ENCODE measurements at places on chromosomes 1 and 21.

DNA sequence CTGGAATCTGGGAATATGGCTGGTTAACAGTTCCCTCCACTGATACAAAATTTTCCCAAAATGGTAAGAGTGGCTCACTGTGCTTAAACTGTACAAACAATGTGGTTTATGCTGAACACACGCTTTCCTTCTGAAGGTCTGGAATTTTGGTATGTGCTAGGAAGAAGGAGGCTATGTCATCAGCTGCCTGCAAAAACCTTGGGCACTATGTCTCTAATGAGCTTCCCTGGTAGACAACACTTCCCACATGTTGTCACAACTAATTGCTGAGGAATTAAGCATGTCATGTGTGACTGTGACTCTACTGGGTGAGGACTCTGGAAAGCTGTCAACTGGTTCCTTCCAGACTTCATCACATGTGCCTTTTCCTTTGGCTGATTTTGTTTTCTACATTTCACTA lies 29.2 kb downstream of the IPP start:
- DNase-seq = no peak

- no peak for DNase-seq
Observed at GRCh38 chr1:45009956-45010854, 919 bp downstream of the HECTD3 start.

GRCh38 chr1:243950166-243950565 lies 100.1 kb upstream of the AKT3 start:
- DNase-seq = no peak

GRCh38 chr1:113940365-113941244 lies 11.5 kb downstream of the HIPK1 start:
- no peak for DNase-seq
